ENCODE measurements at places on chromosomes 5 and 9. TPM values are rescaled to one million over a fixed set of nuclear protein-coding genes. Genes with fewer than 3 reads are reported as not detected.

DNA sequence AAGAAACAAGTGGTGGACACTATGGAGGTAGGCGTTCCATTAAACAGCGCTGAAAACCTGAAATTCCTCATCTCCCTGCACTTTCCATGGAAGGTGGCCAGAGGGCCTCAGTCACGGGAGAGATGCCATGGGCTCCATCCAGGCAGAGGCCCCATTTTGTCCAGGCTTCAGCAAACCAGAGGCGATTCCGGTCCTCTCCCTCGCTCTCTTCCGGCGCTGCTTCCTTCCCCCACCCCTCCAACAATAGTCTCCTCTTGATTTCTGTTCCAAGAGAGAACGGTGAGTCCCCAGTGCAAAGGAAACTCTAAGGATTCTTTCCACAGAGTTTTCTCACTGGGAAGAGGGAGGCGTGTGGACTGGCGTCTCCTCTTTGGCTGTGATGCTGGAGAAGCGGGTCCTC, 7.5 kb downstream of the ZNF366 start:
- DNase-seq: no peak

DNA sequence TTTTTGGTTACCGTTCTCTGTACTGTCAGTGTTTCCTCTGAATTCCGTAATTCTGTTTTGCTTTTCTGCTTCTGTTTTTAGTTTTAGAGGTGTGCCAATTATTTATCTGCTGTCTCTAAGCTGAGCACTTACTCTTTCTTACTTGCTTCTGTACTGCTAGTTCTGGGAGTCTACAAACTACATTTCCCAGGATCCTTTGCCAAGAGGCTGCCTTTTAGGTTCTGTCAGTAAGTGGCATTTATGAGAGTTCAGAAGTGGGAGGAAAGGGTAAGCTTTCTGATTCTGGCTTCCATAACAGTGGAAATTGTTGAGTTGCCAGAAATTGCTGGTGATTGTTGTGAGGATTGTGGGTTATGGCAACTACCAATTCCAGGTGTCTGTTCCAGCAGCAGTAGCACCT, 102.4 kb downstream of the OSTF1 start:
- no peak for DNase-seq

DNA sequence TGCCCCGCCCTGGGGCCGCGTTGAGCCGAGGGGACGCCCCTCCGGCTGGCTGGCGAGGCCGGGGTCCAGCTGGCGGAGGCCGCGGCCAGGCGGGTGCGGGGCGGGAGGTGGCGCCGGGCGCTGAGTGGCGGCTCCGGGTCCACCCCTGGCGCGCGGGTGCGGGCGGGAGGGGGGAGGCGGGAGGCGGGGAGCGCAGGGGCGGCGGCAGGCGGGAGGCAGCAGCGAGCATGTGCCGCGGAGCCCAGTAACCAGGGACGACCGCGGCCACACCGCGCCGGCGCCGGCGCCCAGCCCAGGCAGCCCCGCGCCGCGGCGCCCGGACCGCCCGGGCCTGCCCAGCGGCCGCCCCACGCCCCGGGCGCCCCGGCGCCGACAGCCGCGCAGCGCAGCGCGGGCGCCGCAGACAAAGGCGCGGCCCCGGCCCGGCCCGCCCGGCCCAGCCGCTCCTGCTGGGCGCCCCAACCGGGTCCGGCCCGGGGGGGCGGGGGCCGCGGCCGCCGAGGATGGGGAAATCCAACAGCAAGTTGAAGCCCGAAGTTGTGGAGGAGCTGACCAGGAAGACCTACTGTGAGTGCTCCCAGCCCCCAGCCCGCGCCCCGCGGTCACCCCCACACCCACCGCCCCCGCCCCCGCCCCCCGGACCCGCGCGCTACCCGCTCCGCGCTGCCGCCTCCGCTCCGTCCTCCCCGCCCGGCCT, at the start of gene NCS1:
TSS of gene NCS1 (plus strand) at position 244 of the 697 bp plus-strand sequence. CDS start at position 504, 260 bp downstream.
- peak; percentile 33 for DNase-seq

Gene QRFP
- total RNA-seq: not detected

GRCh38 chr9:90024823-90025222, 420.0 kb downstream of the GADD45G start:
- DNase-seq: no peak
